ENCODE measurements at places on chromosomes 3 and 15.

DNA sequence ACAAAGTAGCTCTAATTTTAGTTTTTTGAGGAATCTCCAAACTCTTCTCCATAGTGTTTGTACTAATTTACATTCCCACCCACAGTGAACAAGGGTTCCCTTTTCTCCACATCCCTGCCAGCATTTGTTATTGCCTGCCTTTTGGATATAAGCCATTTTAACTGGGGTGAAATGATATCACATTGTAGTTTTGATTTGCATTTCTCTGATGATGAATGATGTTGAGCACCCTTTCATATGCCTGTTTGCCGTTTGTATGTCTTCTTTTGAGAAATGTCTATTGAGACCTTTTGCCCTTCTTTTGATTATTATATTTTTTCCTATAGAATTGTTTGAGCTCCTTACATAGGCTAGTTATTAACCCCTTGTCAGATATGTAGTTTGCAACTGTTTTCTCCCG lies 239.9 kb upstream of the TPM1 start:
- DNase-seq, result no peak

GRCh38 chr15:75420698-75421097 lies 30.8 kb downstream of the SIN3A start:
- no peak for DNase-seq

- no peak for DNase-seq
These were observed 154.5 kb upstream of the SATB1 start for GRCh38 chr3:18579661-18580060.

GRCh38 chr3:125433611-125434041 lies 58.5 kb upstream of the ZNF148 start:
- DNase-seq, result peak; percentile 21

DNA sequence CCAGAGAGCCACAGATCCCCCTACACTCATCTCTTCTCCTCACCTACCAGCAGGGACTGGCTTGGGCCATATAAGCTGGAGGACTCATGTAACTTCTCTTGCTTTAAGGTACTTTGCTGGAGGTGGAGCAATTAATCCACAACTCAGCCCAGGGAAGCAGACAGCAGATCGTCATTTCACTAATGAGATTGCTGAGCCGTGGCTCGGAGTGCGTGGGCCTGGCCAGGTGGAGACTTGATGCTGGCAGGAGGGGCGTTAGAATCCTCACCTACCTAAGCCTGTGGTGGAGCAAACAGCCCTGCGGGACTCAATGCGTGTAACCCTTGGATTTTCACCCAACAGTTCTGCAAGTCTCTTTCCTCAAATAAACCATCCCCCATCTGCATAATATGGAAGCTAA lies 253.2 kb downstream of the RORA start:
- no peak for DNase-seq

DNA sequence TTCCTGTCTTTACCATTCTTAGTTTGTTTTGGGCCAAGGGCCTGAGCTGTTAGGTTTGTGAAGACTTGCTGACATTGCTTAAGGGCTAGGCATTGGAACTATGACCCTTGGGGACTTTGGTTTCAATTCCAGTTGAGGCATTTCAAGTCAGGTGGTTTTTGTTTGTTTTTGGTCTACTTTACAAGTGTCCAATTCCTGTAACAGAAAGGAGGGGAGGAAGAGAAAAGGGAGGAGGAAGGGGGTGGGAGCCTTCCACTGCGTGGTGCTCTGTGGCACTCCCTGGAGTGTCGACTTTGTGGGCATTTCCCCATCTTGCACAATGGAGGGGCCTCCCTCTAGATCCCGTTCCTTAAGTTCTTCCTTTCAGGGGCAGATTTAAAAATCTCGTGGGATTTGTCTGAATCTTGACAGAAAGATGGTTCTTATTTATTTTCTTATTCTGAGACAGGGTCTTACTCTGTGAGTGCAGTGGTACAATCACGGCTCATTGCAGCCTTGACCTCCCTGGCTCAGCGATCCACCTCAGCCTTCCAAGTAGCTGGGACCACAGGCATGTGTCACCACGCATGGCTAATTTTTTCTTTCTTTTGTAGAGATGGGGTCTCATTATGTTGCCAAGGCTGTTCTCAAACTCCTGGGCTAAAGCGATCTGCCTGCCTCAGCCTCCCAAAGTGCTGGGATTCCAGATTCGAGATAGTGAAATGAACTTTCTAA lies 59.5 kb upstream of the RYK start:
- DNase-seq, result no peak

DNA sequence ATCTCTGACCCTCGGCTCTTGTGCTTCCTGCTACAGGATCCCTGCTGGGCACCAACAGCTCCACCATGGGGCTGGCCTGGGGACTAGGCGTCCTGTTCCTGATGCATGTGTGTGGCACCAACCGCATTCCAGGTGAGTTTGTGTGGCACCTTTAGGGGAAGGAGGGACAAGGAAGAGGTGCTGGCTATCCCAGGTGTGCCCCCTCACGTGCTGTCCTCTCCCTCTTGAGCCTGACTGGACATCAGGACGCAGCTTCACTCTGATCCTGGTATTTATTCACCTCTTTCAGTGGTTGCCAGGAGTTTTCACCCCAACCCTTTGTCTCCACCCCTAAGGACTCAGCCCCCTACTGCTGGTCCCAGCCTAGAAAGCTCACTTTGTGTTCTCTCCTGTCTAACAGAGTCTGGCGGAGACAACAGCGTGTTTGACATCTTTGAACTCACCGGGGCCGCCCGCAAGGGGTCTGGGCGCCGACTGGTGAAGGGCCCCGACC lies 960 bp downstream of the THBS1 start:
- DNase-seq, result peak; percentile 56

- no peak for DNase-seq
These were observed 10.6 kb downstream of the TPM1 start for GRCh38 chr15:63052961-63053698.

DNA sequence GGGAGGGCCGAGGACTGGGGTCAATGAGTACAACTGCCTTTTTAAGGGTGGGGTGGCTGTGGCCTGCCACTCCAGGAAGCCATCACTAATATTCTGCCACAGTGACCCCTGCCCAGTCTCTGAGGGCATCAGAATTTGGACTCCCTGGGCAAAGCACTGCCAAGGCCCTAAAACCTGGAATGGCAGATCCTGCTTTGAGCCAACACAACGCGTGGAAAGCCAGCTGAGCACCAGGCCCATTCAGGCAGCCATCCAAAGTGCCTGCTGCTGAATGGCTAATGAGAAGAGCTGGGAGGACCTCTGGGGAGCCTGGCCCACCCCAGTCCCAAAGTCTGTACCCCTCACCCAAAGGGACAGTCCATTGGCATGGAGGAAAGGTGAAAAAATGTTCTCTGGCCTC lies 5.0 kb downstream of the TWF2 start:
- no peak for DNase-seq

- peak; percentile 86 for DNase-seq
These were observed 13.0 kb downstream of the SCN5A start for GRCh38 chr3:38636464-38636863.
